ENCODE measurements at places on chromosomes 6 and 20. TPM values are rescaled to one million over a fixed set of nuclear protein-coding genes. Genes with fewer than 3 reads are reported as not detected.

The IL20RA gene
- total RNA-seq: 10.1 TPM

The TNFRSF6B gene
- 0.27 TPM for total RNA-seq

GRCh38 chr20:17626217-17627007 is 55.6 kb downstream of the RRBP1 start:
- peak; percentile 57 for DNase-seq

The GHRH gene
- 0.93 TPM for total RNA-seq

DNA sequence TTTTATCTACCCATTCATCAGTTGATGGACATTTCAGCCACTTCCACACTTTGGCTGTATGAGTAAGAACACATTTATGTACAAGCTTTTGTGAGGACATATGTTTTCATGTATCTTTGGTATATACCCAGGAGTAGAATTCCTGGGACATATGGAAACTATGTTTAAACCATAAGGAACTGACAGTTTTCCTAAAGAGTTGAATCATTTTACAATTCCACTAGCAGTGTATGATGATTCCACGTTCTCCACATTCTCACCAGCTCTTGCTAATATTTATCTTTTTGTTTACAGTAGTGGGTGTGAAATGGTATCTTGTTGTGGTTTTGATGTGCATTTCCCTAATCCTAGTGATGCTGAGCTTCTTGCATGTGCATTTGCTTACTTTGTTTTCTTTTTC is 338.1 kb downstream of the PLCB1 start:
- DNase-seq: no peak

DNA sequence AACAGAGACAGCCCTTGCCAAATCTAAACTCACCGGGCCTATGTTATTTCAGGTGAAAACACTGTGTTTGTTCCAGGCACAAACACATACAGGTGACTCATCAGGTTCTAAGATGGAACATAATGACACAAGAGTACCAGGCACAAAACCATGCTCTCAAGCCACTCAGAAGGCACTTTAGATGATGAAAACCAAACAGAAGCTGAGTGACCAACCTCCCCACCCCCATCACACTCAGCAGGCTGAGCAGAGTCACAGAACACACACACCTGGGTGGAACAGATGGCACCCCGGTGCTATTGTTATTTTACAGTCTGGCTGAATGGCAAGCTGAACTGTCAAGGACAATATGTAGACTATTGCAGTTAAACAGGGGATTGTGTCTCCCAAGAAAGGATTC is 20.6 kb upstream of the NKX2-2 start:
- no peak for DNase-seq

DNA sequence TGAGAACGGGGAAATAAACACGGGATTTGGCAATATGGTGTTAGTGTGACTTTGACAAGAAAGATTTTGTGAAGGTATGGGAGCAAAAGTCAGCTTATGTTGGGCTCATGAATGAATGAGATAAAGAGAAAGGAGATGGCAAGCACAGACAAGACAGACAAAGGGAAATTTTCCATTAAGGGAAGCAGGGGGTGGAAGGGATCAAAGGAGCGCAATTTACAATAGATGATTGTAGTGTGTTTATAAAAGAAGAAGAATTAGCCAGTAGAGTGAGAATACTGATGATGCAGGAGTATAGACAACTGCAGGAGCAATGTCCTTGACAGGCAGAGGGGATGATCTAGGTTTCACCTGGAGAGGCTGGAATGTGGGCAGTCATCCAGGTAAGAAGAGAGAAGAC is 34.1 kb downstream of the RBM24 start:
- no peak for DNase-seq

GRCh38 chr6:46773201-46773855 is 19.9 kb upstream of the MEP1A start:
- DNase-seq: no peak

The CCN5 gene
- 37.0 TPM for total RNA-seq

The NHSL1 gene
- total RNA-seq: 44.7 TPM

The IMPG1 gene
- total RNA-seq: not detected
